ENCODE measurements at places on chromosomes 7 and 10.

DNA sequence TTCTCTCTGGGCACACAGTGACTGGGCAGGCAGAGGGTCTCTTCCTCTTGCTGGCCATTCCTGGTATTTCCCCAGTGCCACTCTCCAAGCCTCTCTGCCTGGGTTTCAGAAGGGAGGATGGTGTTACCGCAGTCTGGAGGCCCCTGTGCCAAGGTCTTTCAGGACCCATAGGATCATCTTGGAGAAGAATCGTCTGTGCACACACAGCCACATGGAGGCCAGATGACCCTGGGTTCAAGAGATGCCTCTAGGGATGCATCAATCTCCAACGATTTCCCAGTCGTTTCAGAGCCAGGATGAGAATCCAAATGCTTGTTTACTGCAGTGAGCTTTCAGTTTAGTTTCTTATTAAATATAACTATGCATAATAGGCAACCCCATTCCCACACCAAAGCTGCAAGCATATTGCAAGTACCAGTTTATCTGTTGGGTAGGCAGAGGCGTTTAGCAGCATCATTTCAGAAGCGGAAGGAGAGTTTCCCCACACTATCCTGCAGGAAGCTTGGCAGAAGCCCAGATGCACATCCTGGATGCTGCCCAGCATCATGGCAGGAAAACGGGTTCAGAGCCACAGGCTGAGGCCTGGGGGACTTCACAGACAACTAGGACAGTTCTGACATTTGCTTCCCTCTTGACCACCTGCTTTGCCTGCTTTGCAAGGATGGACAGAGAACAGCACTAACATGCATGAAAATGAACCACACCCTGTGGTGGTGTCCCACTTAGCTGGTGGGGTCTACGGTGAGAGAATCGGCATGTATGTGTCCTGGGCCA is 134.7 kb upstream of the FAM20C start:
- DNase-seq: peak; percentile 70

DNA sequence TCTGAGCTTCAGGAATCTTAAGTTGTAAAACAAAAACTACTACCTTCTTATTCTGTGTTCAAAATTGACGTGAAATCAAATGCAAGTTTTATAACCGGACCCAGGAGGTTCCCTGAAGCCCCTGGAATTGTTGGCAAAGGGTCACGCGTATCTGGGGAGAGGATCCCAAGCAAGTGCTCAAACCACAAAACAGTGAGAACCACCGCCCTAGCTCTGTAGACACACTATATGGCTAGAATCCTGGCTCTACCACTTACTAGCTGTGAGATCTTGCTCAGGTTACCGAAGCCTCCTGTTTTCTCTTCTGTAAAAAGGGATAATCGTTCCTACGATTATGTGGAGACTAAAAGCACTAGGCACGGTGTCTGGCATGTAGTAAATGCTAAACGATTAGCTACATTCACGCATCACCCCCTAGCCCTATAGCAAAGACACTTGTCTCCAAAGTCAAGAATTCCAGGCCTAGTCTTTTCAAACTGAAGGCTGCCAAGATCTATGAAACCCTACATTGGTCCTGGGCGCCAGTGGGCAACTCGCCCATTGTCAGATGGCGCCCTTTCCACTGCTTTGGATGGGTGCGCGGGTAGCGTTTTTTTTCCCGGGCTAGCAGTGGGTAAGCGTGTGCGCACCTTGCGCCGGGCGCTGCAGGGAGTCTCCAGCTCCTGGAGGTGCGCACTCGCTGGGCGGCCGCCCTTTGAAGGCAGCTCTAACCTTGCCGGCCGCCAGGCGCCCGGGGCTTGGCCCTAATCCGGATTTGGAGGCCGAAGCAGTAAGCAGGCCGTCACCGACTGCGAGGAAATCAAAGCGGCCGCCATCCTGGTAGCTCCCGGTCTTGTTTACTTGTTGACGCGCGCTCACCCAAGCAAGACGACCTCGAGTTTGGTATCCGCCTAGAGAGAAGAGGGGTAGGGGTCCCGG is 11.6 kb upstream of the NKX2-3 start:
- no peak for DNase-seq

GRCh38 chr10:13340626-13341376 is 7.3 kb downstream of the SEPHS1 start:
- DNase-seq: no peak

GRCh38 chr7:156929789-156930539 is 19.5 kb upstream of the NOM1 start:
- DNase-seq: peak; percentile 64

GRCh38 chr7:117008886-117009531 is 55.7 kb downstream of the ST7 start:
- no peak for DNase-seq

DNA sequence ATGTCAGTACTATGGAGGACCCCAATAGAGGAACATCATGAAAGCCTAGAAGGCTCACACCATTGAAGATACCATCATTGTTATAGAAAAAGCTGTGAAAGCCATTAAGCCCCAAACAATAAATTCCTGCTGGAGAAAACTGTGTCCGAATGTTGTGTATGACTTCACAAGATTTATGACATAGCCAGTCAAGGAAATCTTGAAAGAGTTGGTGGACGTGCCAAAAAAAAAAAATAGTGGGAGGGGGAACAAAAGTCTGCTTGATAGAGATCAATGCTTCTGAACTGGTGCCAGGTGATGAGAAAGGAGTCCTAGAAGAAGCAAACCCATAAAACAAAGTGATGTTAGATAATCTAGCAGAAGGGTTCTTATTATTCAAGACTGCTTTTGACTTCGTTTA is 41.2 kb downstream of the RALA start:
- no peak for DNase-seq

DNA sequence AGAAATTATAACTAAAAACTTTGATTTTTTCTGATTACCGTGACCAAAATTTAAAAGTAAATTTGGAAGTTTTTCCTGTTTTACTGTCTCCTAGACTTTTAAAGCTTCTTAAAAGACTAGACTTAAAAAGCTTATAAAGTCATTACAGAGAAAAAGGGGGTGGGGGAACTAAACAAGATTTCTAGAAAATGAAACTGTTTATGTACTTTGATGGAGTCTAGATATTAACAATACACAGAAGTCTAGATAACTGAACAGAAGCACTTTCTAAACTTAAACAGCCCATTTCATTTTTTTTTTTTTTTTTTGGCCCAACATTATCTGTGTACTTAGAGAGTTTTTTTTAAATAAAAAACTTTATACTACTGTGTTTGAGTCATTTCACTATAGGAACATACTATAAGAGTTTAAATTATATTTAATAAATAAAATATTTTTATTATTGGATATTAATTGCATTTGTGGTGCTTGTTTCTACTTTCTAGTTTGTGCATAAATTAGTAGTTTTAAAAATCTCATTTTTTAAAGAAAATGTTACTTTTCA is 98.5 kb downstream of the PHTF2 start:
- DNase-seq: no peak

- no peak for DNase-seq
Observed at GRCh38 chr7:7565746-7566650, 686 bp upstream of the MIOS start.

Data from lower leg skin (tissue), 4 donors.